ENCODE measurements at places on chromosomes 2 and 18. TPM values are rescaled to one million over a fixed set of nuclear protein-coding genes. Genes with fewer than 3 reads are reported as not detected.

Gene RESP18
- polyA plus RNA-seq: not detected

Gene RNASEH1
- polyA plus RNA-seq: 15.1 TPM

Gene OSR1
- polyA plus RNA-seq: 0.18 TPM

Gene VIT
- polyA plus RNA-seq: not detected

Gene PDE6D
- polyA plus RNA-seq: 32.1 TPM

Gene GPD2
- polyA plus RNA-seq: 11.6 TPM

Measured in foreskin keratinocyte (primary cell).